ENCODE measurements at places on chromosomes 2 and 18.
A peak's percentile ranks its signal among the peaks of the same experiment; 100 is the strongest.

GRCh38 chr2:126996378-126996699 lies 97.6 kb downstream of the TEX51 start:
- DNase-seq: no peak

DNA sequence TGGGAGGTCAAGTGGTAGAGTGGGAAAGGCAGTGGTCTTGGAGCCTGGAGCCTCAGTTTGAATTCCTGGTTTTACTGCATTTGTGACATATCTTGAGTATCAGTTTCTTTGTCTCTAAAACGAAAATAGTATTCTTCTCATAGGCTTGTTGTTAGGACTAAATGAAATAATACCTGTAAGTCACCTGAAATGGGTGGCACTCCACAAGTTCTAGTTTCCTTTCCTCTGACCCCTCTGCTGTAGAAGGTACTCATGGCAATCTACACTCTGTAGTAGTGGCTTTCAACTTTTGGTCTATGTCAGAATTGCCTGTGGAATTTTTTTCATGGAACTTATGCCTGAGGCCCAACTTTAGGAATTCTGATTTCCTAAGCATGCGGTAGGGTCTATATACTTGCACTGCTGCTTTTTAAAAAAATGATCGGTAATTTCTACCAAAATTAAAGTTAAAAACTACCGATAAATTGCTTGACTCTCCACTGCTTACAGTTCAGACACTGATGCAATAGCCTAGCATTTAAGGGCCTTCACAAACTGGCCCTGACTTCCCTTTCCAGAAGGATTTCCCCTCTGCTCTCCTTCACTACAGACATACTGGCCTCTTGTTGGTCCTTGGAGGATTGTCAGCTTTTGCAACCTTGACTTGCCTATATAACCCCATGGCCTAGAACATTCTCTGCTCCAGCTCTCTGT lies 47.2 kb downstream of the PLEK start:
- no peak for DNase-seq

GRCh38 chr2:132562245-132562644 lies 107.8 kb downstream of the LYPD1 start:
- no peak for DNase-seq

DNA sequence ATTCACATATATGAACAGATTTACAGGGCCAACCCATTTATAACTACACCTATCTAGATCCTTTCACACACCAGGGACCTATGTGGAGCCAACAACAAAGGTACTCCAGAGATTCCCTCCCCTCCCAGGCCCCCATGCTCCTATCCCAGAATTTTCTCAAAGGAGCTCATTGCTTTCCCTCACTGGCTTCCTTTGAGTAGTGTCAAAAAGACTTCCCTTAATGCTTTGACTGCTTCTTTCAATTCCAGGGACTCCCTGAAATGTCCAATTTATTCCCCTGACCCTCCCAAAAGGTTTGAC lies 46.6 kb downstream of the IKZF2 start:
- no peak for DNase-seq

- DNase-seq: no peak
These were observed 11.7 kb upstream of the NCL start for GRCh38 chr2:231475965-231476364.

GRCh38 chr2:162182395-162182794 lies 30.3 kb upstream of the GCG start:
- DNase-seq: no peak

DNA sequence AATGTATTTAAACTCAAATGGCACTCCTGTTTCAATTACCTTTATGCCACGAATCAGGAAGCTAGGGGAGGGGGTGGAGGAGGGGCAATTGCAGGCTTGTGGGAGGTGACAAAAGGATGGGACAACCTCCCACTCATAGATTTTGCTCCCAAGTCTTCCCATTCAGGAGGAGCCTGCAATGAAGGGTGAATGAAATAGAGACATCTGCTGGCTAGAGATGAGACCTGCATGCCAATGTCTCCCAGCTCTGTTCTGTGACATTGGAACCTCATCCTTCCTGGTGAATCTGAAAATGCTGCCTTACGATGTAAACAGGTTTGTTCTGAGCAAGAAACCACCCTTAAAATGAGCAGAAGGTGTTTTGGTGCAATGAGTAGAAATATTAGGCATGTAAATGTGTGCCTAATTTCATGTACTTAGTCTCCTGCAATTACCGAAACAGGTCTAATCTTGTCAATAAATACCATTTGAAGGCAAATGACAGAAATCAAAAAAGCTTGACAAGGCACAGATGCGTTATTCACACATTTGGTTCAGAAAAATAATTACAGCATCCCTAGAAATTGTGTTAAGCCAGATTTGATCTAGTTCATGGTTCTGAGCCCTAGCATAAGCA lies 2.7 kb upstream of the PID1 start:
- DNase-seq: peak; percentile 86

- no peak for DNase-seq
These were observed 91.5 kb downstream of the ADD2 start for GRCh38 chr2:70676301-70677035.

DNA sequence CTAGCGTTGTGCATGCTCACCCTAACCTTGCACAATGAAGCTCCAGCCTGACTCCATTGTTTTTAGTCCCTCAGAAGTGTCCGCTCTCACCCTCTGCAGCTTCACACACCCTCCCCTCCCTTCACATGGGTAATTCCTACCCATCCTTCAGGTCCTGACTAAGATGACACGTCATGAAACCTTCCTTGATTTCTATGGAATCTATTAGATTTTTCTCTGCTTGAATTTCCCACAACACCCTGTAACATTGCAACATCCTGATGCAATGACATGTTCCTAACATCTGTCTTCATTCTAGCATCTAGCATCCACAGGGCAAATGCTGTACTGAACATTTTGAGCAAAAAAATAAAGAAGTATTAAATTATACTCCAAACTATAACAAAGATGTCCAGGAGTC lies 77.0 kb upstream of the PID1 start:
- DNase-seq: no peak

- no peak for DNase-seq
These were observed 113.5 kb downstream of the EPHA4 start for GRCh38 chr2:221458578-221458977.

DNA sequence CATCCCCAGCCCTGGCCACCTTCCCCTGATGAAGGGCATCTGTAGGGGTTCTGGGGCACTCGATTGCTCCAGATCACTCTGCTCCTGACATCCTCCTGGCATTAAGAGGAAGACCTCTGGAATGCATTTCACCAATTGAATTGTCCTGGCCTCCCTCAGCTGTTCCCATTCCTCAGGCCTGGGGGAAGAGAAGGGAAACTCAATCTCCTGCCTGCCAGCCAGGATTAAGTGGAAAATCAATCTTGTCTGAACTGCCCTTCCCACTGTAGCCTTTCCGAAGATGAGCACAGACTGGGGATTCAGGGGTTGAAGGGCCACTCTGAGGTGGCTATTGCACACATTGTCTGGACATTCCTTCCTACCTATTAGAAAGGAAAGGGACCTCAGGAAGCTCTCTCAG lies 99.8 kb downstream of the ALK start:
- no peak for DNase-seq

DNA sequence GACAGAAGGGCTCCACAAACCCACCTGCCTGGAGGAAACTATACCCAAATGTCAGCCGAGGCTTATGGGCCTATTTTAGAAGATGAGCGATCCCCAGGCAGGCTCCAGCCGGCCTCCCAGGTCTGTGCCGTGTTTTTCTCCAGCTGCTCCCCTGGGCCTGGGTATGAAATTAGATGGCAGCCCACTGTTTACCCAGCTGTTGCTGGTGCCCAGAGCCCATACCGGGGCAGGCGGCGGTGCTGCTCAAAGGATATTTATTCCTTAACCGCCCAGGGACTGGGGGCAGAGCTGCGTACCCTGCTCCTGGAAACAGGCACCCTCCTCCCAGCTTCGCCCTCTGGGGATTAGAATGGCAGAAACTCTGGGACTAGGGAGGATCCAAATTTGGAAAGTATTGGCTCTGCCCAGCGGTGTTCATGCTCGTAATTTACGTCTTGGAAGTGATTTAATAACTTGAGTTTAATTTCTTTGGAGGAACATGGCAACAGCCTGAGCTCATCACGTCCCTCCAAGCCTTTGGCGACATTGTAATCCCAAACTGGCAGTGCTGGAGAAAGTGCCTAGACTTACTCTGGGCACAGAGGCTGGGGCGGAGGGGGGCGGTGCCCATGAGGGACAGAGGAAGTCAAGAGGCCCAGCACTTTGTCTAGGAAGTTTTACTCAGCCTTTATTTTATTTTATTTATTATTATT lies 199.2 kb downstream of the KLHL29 start:
- no peak for DNase-seq

Measured in astrocyte of the spinal cord (primary cell).